Stimulated activated CD8-positive, alpha-beta memory T cell treated with anti-CD3 and anti-CD28 coated beads, Interleukin-4, amount 100 ng/mL, for 1 hour (primary cell): ENCODE measurements at places on chromosomes 11 and 22.
A peak's percentile ranks its signal among the peaks of the same experiment; 100 is the strongest.

DNA sequence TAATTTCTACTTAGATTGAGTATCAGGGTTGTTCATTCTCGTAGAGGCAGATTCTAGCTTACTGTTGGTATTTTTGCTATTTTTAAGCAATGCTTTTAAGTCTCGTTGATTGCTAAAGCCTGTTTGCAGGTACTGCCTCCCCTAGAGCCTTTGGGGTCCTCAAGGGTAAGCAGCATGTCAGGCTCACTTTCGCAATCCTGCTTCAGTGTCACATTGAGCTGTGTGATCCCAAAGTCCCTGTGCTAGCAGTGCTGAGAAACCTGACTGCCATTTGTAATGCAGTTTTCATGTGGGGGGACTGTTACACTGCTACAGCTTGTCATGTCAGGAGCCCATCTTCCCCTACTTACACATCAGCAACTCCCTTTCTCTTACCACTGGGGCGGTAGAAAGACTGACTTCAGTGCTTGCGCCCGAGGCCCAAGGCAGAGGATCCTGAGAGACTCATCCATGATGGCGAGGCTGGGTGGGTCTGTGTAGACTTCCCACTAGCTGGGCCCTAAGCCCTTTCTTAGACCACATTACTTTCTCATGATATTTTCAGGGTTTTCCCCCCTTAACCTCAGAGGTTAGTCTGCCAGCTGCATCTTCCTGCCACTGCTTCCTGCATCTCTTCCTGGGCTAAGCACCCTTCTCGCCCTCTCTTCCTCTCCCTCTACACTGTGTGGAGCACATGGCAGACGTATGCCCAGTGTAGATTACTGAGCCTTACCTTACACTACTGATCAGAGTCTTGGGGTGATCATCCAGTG lies 40.8 kb upstream of the ST14 start:
- no peak for DNase-seq

GRCh38 chr11:59962107-59962482 lies 1.7 kb upstream of the OOSP4A start:
- DNase-seq: no peak

- no peak for DNase-seq
Observed at GRCh38 chr11:121892863-121893262, 223.2 kb downstream of the BLID start.

GRCh38 chr11:63768237-63769041 lies at the start of gene ZFTA:
ZFTA (minus strand) TSS chr11:63768775; CDS start chr11:63768622, 153 bp downstream.
- peak; percentile 41 for DNase-seq

DNA sequence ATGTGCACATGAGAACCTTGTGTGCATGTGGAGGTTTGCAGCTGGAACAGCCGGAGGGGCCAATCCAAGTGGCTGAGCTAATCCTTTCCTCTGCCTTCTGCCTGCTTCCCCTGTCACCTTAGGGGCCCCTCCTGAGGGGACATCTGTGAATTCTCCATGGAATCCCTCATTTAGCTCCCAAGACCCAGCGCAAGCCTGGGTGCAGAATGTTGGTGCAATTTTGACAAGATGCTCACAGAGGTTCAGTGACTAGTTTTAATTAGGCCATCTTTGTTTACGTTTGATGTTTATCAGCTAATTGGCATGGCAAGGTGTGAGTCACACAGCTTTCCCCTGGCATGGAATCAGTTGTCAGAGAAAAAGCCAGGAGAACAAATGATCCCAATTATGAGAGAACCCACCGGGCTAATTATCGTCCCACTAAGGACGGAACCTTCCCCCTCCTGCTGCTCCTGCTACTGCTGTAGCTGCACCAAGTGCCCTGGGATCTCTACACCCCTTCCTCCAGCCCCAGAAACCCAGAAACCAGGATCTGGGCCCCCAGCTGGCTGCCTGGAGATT lies 63.6 kb upstream of the PAX6 start:
- DNase-seq: no peak

DNA sequence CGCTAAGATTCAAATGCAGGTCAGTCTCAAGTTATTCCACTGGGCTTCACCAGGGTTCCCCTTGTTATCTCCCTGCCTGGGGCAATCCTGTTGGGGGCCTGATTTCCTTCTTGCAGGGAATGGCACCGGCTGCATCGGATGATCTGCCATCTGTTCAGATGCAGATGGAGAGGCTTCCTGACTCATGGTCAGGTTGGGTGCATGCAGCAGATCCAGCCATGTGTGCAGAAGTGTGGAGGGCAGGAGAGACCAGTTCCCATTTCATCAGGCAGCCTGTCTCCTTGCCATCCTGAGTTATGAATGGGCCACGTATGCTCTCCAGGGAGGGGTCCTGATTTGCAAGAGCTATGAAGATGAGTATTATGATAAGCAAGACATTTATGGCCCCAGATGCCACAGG lies 161.2 kb upstream of the PLET1 start:
- no peak for DNase-seq

DNA sequence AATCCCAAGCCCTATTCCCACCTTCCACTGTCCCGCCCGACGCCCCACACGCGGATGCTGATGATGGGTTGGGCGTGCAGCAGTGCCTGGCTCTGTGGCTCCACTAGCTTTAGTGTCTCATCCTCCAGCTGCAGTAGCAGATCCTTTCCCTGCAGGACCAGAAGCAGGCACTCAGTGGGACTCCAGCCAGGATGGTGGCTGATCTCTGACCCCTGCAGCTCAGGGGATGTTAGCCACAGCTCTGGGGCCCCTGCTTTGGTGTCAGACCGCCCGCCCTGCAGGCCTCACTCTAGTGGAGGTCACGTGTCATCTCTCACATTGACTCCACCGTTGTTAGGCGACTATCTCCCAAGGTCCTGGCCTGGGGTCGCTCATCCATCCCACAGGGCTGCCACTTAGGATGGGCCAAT lies 11.8 kb downstream of the SMPD1 start:
- DNase-seq: no peak

DNA sequence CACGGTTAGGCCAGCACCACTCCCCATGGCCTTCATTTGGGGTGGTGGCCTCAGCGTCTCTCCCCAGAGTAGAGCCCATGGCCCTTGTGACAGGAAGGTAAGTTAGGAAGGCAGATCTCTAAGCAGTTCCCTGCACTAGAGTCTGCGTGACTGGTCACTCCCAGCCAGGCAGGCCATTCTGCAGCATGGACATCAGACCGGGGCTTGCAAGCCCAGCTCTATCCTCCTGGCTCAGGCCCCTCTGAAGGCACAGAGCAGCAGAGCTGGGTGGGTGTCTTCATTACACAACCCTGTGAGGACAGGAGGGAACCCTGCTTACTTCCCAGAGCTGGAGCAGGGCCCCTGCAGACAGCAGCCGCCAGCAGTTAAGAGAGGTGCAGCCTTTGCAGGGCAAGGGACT lies 77.3 kb downstream of the PIWIL3 start:
- DNase-seq: no peak

DNA sequence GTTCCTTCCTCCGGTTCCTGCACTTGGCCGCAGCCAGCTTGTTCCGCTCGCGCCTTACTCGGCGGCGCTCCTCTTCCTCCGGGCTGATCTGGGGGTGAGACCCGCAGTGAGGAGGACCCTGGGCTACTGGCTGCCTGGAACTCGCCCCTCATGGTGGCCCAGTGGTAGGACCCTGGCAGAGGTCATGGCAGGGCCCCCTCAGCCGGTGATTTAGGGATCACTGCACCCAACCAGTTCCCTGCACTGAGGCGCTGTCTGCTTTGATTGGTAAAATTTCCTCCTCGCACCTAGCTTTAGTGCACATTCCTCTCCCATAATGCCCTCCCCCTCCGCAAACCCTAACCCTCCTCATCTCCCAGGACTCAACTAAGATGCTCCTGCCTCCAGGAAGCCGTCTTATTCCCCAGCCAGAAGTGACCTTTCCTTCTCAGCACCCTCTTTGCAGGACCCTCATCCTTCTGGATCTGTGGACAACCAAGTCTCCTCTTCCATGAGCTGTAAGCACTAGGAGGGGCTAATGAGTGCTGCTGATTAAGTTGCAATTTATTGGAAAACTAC lies 3.6 kb downstream of the CCDC85B start:
- no peak for DNase-seq

GRCh38 chr11:82174610-82175009 lies 559.1 kb downstream of the FAM181B start:
- no peak for DNase-seq

DNA sequence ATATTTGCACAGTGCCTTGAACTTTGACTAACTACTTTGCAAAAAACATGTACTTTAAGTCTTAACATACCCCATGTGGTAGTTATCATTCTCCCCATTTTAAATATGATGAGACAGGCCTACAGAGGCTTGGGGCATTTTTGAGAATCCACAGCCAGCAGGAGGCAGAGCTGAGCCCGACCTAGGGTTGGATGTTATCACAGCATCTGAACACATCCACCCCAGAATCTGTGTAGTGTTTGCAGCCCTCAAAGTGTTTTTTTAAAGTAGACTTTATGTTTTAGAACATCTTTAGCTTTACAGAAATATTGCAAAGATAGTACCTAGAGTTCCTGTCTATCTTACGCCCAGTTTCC lies 17.6 kb downstream of the OTOG start:
- no peak for DNase-seq

- no peak for DNase-seq
Observed at GRCh38 chr22:28927630-28928029, 44.3 kb downstream of the ZNRF3 start.

- DNase-seq: no peak
Observed at GRCh38 chr11:227824-228379, 8.2 kb downstream of the SIRT3 start.

- no peak for DNase-seq
Observed at GRCh38 chr11:78406568-78407196, 10.9 kb downstream of the GAB2 start.

GRCh38 chr22:47289336-47289985 lies 527.0 kb downstream of the TBC1D22A start:
- no peak for DNase-seq

GRCh38 chr11:100686476-100687053 lies 523 bp upstream of the ARHGAP42 start:
- no peak for DNase-seq

GRCh38 chr22:20576445-20576816 lies 69.0 kb downstream of the MED15 start:
- no peak for DNase-seq

GRCh38 chr11:61751384-61751783 lies 1.1 kb upstream of the MYRF start:
- DNase-seq: no peak

DNA sequence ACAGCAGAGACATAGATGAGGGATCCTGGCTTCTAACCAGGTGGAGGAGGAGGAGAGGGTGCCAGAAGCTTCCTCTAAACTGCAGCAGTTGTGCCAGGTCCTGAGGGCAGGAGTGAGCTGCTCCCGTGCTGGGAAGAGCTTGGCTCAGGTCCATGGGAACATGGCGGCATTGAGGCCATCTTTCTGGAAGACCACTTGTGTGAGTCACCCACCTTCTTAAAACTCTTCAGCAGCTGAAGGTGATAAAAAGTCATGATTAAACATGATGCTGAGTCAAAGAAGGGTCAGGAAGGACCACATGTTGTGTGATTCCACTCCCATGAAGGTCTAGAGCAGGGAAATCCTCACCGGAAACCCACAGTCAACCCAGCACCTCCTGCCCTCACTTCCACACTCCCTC lies 35.1 kb downstream of the LINC01488 start:
- DNase-seq: no peak

DNA sequence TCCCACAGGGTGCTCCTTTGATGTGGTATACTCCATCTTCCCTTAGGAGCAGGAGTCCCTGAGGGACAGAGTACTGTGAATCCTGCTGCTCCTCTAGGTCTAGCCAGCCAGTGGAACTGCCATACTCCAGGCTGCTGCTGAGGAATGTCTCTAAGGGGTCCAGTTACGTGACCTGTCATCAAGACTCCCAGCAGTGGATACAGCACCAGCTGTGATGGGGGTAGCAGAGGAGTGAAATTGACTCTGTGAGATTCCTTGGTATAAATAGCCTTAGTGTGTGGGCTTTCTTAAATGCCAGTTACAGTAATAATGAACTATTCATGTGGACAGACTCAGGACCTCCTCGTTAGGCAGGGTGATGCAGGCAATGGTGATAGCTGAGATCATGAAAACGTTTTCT lies 140.4 kb upstream of the LUZP2 start:
- DNase-seq: no peak

- no peak for DNase-seq
Observed at GRCh38 chr11:122646549-122647340, 8.8 kb upstream of the UBASH3B start.

DNA sequence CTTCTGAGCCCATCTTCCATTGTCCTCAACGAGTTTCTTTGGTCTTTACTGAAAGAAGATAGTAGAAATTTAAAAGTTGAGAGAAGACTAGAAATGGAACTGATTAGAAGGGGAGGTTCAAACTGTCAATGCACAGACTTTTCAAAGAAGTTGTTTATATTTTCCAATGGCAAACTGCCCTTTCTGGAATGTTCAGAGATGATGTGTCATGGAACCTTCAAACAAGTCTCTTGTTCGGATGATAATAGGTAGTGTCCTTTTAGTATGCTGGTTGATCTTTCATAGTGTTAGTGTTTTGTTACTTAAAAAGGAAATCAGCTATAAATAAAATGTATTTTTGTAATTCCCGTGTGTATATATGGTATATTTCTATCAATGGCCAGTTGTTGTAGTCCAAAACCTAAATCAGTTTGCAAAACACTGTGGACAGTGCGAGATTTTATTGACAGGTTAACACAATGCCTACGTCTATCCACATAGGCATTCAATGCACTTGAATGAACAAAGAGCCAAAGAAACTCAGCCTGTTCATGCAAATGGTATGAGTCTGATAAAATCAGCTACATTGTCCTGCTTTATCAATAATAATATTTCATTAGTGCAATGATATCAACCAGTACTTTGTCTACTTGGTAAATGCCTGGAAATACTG lies 30.9 kb downstream of the C11orf91 start:
- DNase-seq: no peak

DNA sequence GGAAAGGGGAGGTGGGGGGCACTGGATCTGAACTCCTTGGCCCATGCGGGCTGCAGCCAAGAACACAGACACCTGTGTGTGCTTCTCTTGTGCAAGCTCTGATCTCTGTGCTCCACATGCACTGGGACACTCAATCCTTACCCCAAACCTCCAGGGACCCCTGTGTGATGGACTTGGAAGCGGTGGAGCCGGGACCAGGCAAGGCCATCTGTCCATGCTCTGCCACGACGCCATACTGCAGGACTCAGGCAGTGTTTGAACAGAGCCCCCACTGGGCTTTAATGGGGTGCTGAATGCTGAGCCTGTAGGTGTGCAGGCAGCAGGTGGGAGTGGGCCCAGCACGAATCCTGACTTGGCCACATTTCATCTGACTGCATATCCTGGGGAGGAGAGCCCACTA lies 23.4 kb downstream of the PPM1F start:
- no peak for DNase-seq

GRCh38 chr11:86873573-86874083 lies 73.3 kb downstream of the PRSS23 start:
- no peak for DNase-seq

- DNase-seq: no peak
Observed at GRCh38 chr11:117629146-117629545, 167.9 kb downstream of the DSCAML1 start.

DNA sequence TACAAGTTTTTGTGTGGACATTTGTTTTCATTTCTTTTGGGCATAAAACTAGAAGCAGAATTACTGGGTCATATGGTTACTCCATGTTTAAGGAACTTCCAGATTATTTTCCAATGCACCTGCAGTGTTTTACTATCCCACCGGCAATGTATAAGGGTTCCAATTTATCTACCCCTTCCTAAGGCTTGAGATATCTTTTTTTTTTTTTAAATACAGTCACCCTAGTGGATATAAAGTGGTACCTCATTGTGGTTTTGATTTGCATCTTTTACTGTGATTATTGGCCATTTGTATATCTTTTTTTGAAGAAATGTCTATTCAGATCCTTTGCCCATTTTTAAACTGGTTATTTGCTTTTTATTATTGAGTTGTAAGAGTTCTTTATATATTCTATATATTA lies 34.6 kb upstream of the UCP3 start:
- DNase-seq: no peak

- no peak for DNase-seq
Observed at GRCh38 chr11:69939551-69940245, 120.5 kb upstream of the FGF3 start.
